ENCODE measurements at places on chromosomes 3 and 15.

DNA sequence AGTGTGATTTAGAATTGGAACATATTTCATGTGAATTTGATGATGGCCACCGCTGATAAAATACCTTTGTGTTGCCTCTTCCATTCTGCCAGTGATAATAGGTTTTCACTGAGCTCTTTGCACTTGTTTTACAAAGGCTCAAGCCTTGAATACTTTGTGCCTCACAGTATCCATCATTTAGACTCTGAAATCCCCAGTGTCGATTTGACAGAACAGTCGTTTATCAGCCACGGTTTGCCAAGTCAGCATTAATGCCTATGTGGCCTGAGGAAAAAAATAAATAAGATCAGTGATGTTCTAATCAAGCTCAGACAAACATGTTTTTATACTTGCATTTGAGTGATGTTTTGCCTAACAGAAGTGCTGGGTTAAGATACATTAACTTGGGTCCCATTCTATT lies 399.1 kb downstream of the RBMS3 start:
- no peak overlapping the region for H3K4me3 ChIP-seq
- no peak overlapping the region for H3K27ac ChIP-seq
- DNase-seq = no peak
- no peaks in the 10 kb centered on the region for H3K36me3 ChIP-seq

DNA sequence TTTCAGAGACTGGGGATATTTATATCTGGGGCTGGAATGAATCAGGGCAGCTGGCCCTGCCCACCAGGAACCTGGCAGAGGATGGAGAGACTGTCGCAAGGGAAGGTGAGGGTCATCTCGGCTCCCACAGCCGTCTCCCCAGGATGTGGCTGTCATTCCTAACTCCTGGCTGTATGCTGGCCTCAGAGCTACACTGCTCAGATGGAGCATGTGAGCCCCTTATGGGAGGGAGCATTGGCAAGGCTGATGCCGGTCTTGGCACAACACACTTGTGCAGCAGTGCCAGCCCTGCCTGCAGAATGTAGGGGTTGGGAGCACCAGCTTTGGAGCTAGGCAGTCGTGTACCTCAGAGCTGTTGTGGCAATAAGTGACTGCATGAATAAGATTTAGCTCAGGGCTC lies 5.2 kb downstream of the RCCD1 start:
- H3K27me3 ChIP-seq = no peaks in the 10 kb centered on the region
- no peak for DNase-seq
- no peak overlapping the region for H3K27ac ChIP-seq
- no peak overlapping the region for H3K4me3 ChIP-seq

- DNase-seq = no peak
- H3K4me3 ChIP-seq = no peak overlapping the region
- no peaks in the 10 kb centered on the region for H3K4me1 ChIP-seq
Observed at GRCh38 chr3:161744366-161744765, 247.8 kb downstream of the OTOL1 start.

DNA sequence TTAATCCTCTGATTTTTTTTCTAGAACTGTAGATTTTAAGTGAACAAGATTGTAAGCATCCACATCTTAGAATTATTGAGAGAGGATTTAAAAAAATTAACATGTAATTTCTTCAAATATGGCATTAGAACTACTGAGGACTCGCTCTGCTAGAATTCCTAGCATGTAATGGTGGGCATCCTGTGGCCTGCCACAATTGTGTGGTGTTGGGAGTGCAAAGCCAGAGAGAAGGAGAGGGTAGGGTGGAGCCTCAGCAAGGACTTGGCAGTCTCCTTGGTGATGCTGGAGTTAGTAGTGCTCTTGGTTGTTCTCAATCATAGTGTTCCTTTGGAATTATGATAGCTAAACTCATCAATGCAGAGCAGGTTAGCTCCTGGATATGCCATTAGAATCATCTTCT lies 443.9 kb upstream of the TBL1XR1 start:
- H3K4me1 ChIP-seq = peaks cover 24% of the 10 kb centered on the region
- H3K27me3 ChIP-seq = no peaks in the 10 kb centered on the region
- DNase-seq = no peak
- H3K4me3 ChIP-seq = no peak overlapping the region
- H3K36me3 ChIP-seq = no peaks in the 10 kb centered on the region

- H3K27ac ChIP-seq = peak overlapping the region; percentile 81
- peaks cover 17% of the 10 kb centered on the region for H3K36me3 ChIP-seq
- no peaks in the 10 kb centered on the region for H3K27me3 ChIP-seq
- DNase-seq = no peak
- peak overlapping the region; percentile 89 for H3K4me3 ChIP-seq
Observed at GRCh38 chr3:49469037-49469935, 781 bp upstream of the DAG1 start.

- no peaks in the 10 kb centered on the region for H3K4me1 ChIP-seq
- H3K36me3 ChIP-seq = no peaks in the 10 kb centered on the region
- no peak overlapping the region for H3K4me3 ChIP-seq
- H3K27me3 ChIP-seq = no peaks in the 10 kb centered on the region
- H3K27ac ChIP-seq = no peak overlapping the region
- no peak for DNase-seq
Observed at GRCh38 chr3:165897137-165897536, 59.9 kb upstream of the BCHE start.

DNA sequence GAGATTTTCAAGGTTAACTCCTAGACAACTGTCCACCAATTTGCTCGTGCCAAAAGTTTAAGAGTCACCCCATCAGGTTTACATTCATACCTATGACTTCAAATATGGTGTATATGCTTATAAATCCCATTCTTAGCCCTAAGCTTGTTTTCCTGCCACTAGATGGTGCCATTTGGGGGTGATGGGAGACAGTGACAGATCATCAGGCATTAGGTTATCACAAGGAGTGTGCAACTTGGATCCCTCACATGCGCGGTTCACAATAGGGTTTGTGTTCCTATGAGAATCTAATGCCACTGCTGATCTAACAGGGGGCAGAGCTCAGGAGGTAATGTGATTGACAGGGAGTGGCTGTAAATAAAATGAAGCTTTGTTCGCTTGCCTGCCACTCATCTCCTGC lies 182.7 kb downstream of the CNTN6 start:
- H3K4me3 ChIP-seq = no peak overlapping the region
- H3K27ac ChIP-seq = no peak overlapping the region
- no peaks in the 10 kb centered on the region for H3K4me1 ChIP-seq
- H3K27me3 ChIP-seq = no peaks in the 10 kb centered on the region
- DNase-seq = no peak
- H3K36me3 ChIP-seq = no peaks in the 10 kb centered on the region

DNA sequence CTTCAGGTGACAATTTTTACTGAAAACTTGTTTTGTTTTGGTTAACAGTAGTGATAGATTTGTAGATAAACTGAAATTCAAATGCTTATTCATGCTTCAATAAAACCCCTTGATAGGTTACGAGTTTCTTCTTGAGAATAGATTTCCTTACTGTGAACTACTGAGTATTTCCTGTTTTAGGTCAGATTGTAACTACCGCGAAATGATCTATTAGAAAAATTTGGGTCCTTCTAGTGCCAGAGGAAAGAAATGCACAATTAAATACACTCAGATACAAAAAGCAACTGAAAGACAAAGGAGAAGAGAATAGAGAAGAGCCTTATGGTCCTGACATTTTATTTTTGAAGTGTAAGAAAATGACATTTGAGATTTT lies 251.7 kb upstream of the TBL1XR1 start:
- H3K4me3 ChIP-seq = no peak overlapping the region
- H3K36me3 ChIP-seq = no peaks in the 10 kb centered on the region
- no peak for DNase-seq
- no peaks in the 10 kb centered on the region for H3K27me3 ChIP-seq
- peak overlapping the region; percentile 7 for H3K27ac ChIP-seq
- H3K4me1 ChIP-seq = peaks cover 16% of the 10 kb centered on the region

DNA sequence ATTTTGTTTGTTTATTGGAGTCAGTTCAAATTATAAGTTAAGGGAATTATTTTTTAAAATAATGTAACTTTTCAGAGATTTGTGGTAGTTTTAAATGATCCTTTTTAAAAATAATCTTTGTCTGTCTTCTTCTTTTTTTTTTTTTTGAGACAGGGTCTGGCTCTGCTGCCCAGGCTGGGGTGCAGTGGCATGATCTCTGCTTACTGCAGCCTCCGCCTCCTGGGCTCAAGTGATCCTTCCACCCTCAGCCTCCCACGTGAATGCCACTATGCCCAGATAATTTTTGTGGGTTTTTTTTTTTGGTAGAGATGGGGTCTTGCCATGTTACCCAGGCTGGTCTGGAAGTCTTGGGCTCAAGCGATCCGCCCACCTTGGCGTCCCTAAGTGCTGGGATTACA lies 12.6 kb downstream of the FNDC3B start:
- H3K27ac ChIP-seq = no peak overlapping the region
- H3K4me1 ChIP-seq = peaks cover 15% of the 10 kb centered on the region

DNA sequence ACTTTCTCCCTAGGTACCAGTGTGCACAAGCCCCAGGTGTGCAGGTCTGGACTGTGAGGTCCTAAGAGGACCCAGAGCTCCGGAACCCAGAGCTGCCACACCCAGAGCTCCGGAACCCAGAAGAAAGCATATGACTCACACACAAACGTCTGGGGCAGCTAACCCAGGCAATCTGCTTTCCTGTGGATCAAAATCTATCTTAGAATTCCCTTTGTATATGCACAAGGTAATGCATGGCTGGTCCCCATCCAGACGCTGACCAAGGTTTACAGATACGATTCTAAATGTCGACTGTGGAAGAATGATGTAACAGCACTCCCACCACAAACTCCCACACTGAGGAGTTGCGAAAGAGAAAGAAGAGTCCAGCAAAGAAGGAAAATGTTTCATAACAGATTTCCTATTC lies 15.7 kb downstream of the KCNMB2 start:
- no peaks in the 10 kb centered on the region for H3K36me3 ChIP-seq
- no peak overlapping the region for H3K27ac ChIP-seq
- H3K4me3 ChIP-seq = no peak overlapping the region
- no peak for DNase-seq

DNA sequence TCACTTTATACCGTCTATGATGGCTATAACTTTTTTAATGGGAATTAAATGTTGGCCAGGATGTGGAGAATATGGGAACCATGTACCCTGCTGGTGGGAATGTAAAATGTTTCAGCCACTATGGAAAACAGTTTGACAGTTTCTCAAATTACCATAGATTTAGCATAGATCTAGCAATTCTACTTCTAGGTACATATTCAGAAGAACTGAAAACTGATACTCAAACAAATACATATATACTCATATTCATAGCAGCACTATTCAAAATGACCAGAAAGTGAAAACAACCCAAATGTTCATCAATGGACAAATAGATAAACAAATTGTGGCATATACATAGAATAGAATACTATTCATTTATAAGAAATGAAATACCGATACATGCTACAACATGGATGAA lies 539.4 kb downstream of the IGSF11 start:
- H3K4me1 ChIP-seq = no peaks in the 10 kb centered on the region
- H3K27ac ChIP-seq = no peak overlapping the region
- DNase-seq = no peak
- H3K4me3 ChIP-seq = no peak overlapping the region
- no peaks in the 10 kb centered on the region for H3K27me3 ChIP-seq

DNA sequence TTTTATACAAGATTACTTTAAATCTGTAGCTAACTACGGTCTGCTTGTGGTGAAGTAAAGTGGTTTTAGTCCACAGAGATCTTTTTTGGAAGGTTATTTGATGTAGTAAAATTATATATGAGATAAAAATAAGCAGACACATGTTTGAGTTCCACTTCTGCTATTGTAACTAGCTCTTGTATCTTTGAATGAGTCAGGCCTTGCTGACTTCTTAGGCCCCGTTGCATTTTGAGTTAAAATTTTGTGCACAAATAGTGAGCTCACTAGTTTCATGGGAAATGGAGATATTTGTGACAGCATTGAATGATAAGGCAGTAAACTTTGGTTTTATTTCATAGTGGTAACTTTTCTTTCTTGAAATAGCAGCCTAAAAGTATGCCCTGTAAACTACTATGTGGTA lies 42.6 kb downstream of the ARIH1 start:
- DNase-seq = no peak
- H3K36me3 ChIP-seq = peaks cover 15% of the 10 kb centered on the region
- peaks cover 15% of the 10 kb centered on the region for H3K4me1 ChIP-seq
- no peak overlapping the region for H3K27ac ChIP-seq
- no peak overlapping the region for H3K4me3 ChIP-seq

- no peaks in the 10 kb centered on the region for H3K36me3 ChIP-seq
- H3K4me1 ChIP-seq = no peaks in the 10 kb centered on the region
- H3K4me3 ChIP-seq = no peak overlapping the region
- peaks cover 4% of the 10 kb centered on the region for H3K27me3 ChIP-seq
- DNase-seq = no peak
Observed at GRCh38 chr3:189982321-189982945, 138.3 kb downstream of the P3H2 start.

DNA sequence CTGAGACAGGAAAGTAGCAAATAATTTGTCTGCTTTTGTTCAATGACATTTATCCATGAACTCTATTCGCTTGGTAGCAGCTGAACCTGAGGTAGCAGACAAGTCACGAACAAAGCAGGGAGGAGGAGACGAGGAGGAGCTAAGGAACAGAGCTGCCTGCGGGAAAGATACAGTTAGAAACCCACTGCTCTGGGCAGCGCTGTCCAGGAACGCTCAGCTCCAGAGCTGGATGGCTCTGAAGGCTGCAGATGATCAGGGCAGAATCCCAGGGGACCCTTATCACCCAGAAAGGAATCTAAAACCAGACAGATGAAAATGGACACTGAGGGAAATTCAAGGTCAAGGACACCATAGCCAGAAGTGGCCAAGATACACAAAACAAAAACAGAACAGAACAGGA lies 257.8 kb downstream of the CD47 start:
- H3K4me3 ChIP-seq = no peak overlapping the region
- no peaks in the 10 kb centered on the region for H3K36me3 ChIP-seq
- no peaks in the 10 kb centered on the region for H3K27me3 ChIP-seq

GRCh38 chr3:105222568-105223093 lies 144.1 kb upstream of the ALCAM start:
- no peak for DNase-seq
- H3K27ac ChIP-seq = no peak overlapping the region
- H3K4me3 ChIP-seq = no peak overlapping the region
- H3K4me1 ChIP-seq = no peaks in the 10 kb centered on the region
- no peaks in the 10 kb centered on the region for H3K36me3 ChIP-seq

- peaks cover 10% of the 10 kb centered on the region for H3K4me1 ChIP-seq
- no peaks in the 10 kb centered on the region for H3K36me3 ChIP-seq
- peak overlapping the region; percentile 15 for H3K27ac ChIP-seq
- peak overlapping the region; percentile 81 for H3K4me3 ChIP-seq
Observed at GRCh38 chr3:155805204-155805801, 775 bp downstream of the C3orf33 start.

Data from activated CD4-positive, alpha-beta memory T cell treated with anti-CD3 and anti-CD28 coated beads, Interleukin-2, amount 10 ng/mL, durations not matched to agents 7 days and 5 days (primary cell).